ENCODE measurements at places on chromosomes 12 and 14.

DNA sequence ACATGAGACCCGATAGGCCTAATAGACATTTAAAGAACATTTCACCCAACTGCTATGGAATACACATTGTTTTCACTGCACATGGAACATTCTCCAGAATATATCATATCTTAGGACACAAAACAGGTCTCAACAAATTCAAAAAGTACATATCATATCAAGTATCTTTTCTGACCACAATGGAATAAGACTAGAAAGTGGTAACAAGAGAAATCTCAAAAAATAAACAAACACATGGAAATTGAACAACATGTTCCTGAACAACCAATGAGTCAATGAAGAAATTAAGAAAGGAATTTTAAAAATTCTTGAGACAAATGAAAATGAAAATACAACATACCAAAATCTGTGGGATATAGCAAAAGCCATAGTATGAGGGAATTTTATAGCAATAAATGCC lies 208.1 kb downstream of the PTPRO start:
- no peak for DNase-seq

- no peak for DNase-seq
Observed at GRCh38 chr12:31868965-31869364, 90.2 kb upstream of the RESF1 start.

- DNase-seq = no peak
Observed at GRCh38 chr14:103638594-103638993, 9.6 kb downstream of the KLC1 start.

- no peak for DNase-seq
Observed at GRCh38 chr14:99571303-99571986, 32.6 kb downstream of the CCDC85C start.

DNA sequence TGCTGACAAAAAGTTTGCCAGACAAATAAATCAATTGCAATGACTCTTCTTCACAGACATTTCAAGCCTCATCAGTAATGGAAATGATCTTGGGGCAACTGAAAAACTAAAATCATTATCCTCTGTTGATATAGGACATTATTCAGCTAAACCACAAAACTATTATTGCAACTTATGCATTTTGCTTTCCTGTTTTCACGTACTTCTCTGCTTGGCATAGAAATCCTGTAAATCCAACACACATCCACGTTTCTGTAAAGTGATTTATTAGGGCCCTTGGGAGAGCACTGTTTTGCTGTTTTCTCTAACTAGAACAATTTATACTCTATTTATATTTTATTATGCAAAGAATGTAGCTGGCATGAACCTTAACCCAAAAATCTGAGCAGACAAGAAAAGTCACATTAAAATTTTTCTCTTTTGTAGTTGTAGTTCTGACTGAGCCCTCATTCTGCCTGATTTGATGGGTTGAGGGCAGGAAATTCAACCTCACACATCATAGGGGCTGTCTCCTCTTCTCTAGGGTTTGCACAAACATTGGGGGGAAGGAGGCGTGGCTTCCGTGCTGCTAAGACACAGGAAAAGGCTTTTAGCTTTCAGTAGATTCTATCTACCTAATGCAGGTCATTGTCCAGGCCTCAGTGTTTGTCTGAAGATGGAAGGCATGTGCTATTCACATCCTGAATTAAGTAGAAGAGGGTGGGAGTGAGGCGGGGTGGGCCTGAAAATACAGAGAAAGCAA lies 11.5 kb upstream of the NUP107 start:
- DNase-seq = no peak

DNA sequence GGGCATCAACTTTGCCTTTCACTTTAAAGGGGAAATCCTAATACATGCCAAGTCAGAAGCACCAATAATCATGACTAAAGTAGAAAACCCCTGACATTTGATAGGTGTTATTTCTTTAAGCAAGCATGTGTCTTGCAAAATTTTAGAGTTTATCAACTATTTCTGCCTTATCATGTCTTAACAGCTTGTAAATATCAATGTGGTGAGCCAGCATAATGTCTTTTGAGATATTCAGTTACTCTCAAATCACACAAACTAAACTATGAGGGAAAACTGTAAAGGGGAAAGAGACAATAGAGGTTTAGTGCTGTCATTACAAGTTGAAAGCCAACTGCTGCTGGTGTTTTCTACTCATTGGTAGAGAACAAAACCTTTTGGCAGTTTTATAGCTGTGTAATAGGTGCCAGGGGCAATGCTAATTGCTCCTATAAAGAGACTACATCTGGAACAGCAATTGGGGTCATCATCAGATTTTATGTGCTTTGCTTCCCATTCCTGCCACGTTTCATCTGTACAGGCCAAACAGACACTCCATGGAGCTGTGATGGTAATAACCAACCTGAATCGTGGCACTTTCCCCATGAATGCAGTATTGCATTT lies 1027.4 kb downstream of the FSCB start:
- DNase-seq = no peak

- DNase-seq = peak; percentile 31
Observed at GRCh38 chr12:53048033-53048779, 1.7 kb upstream of the TNS2 start.

DNA sequence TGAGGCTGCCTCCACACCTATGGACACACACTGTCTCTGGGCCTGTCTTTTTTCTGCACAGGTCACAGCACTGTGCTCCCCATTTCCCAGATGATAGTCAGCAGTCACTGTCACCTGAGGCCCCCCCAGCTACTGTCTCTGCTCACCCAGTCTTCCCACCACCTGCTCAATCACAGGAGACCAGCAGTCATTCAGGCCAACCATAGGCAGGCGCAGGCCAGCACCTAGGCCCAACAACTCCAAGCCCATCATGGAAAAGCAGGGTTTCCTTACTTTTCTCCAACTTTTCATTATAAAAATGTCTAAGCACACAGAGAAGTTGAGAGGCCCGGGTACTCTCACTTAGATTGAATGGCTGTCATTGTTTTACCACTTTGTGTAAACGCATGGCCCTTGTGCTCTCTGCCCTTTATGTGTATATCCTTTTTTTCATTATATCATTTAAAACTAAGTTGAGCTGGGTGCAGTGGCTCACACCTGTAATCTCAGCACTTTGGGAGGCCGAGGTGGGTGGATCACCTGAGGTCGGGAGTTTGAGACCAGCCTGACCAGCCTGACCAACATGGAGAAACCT lies 7.1 kb downstream of the PXN start:
- no peak for DNase-seq

DNA sequence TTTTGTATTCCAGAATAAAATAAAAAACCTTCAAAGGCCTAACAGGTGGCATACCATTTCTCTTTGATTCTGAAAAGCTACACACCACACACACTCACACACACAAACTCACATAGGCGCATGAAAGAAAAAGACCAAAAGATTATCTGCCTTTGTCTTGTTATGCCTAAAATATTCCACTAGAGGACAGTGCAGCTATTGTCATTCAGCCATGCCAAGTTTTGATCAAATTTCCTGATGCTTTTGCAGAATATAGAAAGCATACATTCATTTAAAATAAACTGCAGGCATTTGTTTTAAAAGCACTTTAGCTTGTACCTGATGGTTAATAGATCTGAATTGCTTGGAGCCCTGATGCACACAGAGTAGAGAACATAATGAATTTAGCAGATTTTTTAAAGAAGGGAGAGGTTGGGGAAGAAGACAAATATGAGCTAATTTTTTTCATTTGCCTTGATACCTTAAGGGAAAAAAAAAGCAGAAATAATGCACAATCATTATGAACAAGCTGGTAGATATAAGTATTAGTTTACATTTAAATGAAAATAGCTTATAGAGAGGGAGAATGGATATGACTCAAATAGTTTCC lies 1766.9 kb upstream of the SEL1L start:
- no peak for DNase-seq

GRCh38 chr12:6745741-6746525 lies 7.0 kb downstream of the MLF2 start:
- no peak for DNase-seq

DNA sequence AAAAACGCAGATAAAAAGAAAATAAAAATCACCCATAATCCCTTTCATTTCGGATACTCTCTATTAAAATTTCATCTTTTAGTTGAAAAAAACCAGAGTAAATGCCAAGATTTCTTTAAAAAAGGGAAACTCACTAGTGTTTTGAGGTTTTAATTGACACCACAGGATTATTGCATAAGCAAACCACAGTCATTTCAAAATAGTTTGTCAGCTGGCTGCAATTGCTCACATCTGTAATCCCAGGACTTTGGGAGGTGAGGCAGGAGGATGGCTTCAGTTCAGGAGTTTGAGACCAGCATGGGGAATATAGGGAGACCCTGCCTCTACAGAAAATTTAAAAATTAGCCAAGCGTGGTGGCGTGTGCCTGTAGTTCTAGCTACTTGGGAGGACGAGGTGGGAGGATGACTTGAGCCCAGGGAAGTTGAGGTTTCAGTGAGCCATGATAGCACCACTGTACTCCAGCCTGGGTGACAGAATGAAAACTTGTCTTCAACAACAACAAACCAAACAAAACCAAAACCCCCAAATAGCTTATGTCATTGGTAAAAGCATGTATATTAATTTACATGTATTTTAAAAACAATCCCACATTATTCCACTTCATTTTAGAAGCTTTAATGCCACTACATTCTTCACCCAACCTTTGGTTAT lies 48.8 kb downstream of the SYNE2 start:
- peak; percentile 61 for DNase-seq

DNA sequence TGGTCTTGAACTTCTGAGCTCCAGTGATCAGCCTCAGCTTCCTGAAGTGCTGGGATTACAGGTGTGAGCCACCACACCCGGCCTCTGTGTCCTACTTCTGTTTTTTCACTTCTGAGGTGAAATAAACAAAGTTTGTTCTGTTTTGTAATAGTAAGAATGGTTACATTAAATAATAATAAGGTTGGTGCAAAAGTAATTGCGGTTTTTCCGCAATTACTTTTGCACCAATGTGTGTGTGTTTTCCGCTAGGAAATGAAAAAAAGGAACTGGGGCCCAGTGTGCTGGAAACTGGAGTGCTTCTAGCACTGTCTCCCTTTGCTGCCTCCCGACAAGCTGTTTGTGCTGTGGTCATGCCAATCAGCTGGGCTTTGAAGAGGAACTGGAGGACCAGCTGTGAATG lies 140.9 kb downstream of the NTS start:
- DNase-seq = no peak

DNA sequence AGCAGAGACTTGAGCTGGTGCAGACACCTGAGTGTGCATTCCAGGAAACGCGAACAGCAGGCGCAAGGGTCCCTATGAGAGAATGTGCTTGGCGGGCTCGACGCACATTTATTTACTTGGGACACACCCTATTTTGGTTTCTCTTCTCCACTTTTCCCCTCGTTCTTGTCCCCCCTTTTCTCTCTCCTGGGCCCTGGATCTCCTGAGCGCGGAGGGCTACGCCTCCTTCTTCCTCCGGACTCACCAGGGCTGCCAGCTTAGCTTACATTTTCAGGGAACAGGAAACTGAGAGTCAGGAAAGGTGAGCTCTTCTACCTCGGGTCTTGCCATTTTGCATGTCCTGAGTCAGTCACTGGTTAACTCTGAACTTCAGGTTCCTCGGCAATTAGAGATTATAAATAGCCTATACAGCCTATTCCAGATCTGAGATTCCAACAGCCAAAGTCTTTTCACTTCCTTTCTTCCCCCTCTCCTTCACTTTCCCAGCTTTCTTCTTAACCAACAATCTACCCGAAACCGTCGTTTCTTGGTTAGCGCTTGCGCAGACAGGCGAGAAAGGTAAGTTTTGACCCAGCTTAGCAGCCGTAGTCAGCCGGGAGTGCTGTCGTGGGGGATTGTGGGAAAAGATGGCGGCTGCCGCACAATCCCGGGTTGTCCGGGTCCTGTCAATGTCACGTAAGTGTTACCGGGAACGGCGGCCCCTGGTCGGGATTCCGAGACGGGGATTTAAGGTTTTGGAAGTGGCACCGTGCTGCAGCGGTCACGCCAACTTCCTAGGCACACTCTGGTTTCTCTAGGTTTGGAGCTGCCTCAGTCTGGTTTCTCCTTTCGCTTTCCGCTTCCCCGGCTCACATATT lies at the start of the genes AKAP3 and NDUFA9:
AKAP3 (minus strand) TSS at position 551 of the 857 bp plus-strand sequence. CDS start 10,855 bp downstream, outside the sequence.
NDUFA9 (plus strand) TSS at position 614 of the 857 bp plus-strand sequence; CDS start at position 627, 13 bp downstream.
- DNase-seq = peak; percentile 44

GRCh38 chr12:114013575-114014345 lies 47.6 kb upstream of the RBM19 start:
- DNase-seq = no peak

DNA sequence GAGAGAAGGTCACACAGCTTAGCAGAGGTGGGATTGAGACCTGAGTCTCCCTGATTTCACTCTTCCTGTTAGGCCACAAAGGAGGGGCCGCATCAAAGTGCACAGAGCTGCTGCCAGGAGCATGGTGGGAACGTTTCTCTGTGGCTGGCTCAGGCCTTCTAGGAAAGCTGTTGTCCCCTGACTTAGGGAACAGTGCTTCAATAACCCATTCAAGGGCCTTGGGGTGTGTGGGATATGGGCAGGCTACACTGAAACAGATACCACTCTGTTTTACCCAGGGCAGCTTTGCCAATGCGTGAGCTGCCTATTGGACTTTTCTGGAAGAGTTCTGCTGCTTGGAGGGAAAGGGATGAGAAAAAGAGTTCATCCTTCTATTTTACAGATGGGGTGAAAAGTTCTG lies 110.0 kb downstream of the ADCK1 start:
- DNase-seq = no peak

DNA sequence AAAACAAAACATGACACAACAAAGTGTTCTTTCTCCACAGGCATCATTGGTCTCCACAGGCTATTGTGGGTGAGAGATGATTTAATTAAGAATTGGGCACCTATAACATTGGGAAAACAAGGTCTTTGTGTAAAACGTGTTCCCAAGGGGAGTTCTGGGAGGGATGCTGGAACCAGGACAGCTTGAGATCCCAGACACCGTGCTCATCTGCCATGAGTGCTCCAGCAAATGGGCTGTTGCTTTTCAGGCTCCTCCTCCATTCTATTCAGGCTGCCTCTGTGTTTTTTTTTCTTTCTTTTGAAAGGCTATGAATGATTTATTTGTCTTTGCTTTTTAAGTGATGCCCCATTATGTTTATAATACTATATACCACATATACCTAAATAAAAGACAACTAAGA lies 122.4 kb downstream of the DACT1 start:
- no peak for DNase-seq

- no peak for DNase-seq
Observed at GRCh38 chr12:63935361-63935760, 90.9 kb downstream of the SRGAP1 start.

- DNase-seq = no peak
Observed at GRCh38 chr12:2627076-2627834, 167.5 kb upstream of the FKBP4 start.

DNA sequence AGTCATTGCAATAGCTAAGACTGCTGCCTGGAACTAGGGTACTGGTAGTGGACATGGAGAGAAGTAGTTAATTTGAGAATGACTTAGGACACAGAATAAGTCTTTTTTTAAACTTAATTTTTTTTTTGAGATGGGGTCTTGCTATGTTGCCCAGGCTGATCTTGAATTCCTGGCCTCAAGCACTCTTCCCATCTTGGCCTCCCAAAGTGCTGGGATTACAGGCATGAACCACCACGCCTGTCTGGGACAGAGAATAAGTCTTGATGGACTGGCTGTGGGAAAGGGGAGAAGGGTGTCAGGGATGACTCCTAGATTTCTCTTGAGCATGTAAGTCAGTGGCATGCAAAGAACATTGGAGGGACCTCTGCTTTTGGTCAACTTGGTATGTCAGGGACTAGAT lies 42.9 kb downstream of the LIN52 start:
- no peak for DNase-seq
